ENCODE measurements at places on chromosomes 2 and 18. TPM values are rescaled to one million over a fixed set of nuclear protein-coding genes. Genes with fewer than 3 reads are reported as not detected.

The TUBA3E gene
- total RNA-seq = not detected

The AOX1 gene
- not detected for total RNA-seq

The SERPINB7 gene
- total RNA-seq = not detected

The RGPD3 gene
- not detected for total RNA-seq

The SLC8A1 gene
- 0.23 TPM for total RNA-seq

The AMER3 gene
- not detected for total RNA-seq

The ZNF397 gene
- 17.3 TPM for total RNA-seq

The MREG gene
- total RNA-seq = 22.0 TPM

The CCDC141 gene
- total RNA-seq = 1.5 TPM

The CYP1B1 gene
- 6.9 TPM for total RNA-seq

The CFC1 gene
- not detected for total RNA-seq

The MAP3K19 gene
- not detected for total RNA-seq

The RND3 gene
- not detected for total RNA-seq

The SIX3 gene
- not detected for total RNA-seq

The SPHKAP gene
- not detected for total RNA-seq

The METAP1D gene
- total RNA-seq = 8.4 TPM

The DNAH6 gene
- total RNA-seq = 0.13 TPM

The ZAP70 gene
- 201 TPM for total RNA-seq

The ASB3 gene
- total RNA-seq = 19.1 TPM

The CFAP65 gene
- total RNA-seq = not detected

The ATG9A gene
- total RNA-seq = 57.4 TPM

The UGT1A10 gene
- not detected for total RNA-seq

The PTPRM gene
- total RNA-seq = 3.5 TPM

The CROCC2 gene
- total RNA-seq = not detected

The AQP12B gene
- not detected for total RNA-seq

The MARCO gene
- total RNA-seq = not detected

The MRO gene
- total RNA-seq = not detected

The CD8B2 gene
- 3.2 TPM for total RNA-seq
